ENCODE measurements at places on chromosomes 4 and X. TPM values are rescaled to one million over a fixed set of nuclear protein-coding genes. Genes with fewer than 3 reads are reported as not detected.

- no peak for DNase-seq
Observed at GRCh38 chrX:151225843-151226242, 49.5 kb downstream of the GPR50 start.

DNA sequence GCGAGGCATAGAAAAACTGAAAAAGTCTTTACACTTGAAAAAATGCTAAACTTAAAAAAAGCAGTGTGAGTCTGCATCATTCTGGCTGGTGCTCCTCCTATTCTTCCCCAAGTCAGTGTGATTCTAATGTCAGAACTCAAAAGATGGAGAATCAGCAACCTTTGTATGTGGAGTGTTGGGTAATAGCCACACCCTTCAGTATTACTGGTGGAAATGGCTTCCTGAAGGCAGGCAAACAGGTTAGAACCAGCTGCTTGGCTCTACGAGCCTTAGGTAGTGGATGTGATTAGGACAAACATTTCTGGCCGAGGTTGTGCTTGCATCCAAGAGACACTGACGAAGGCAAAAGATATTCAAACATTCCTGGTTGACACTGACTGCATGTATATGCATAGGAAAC is 353.4 kb upstream of the TACR3 start:
- no peak for DNase-seq

- no peak for DNase-seq
Observed at GRCh38 chrX:53084863-53085262, 2.7 kb downstream of the TSPYL2 start.

DNA sequence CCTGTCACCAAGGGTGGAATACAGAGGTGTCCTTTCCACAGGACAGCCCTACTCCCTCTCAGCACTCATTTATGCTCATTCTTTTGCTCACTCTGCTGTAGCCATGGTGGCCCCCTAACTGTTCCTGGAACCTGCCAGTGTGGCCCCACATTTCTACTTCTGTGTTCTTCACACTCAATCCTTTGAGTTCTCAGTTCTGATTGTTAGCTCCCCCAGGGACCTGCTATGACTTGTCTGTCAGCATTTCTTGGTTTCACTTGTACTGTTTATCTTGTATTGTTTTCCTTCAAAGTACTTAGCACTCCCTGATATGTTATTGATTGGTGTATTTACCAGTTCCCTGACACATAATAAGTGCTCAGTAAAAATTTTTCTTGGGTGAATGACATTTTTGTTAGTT is 14.9 kb downstream of the VBP1 start:
- DNase-seq: no peak

The SHROOM3 gene
- total RNA-seq: 71.4 TPM

Data from posterior vena cava (tissue), 2 donors.